ENCODE measurements at places on chromosomes 7 and 10.

DNA sequence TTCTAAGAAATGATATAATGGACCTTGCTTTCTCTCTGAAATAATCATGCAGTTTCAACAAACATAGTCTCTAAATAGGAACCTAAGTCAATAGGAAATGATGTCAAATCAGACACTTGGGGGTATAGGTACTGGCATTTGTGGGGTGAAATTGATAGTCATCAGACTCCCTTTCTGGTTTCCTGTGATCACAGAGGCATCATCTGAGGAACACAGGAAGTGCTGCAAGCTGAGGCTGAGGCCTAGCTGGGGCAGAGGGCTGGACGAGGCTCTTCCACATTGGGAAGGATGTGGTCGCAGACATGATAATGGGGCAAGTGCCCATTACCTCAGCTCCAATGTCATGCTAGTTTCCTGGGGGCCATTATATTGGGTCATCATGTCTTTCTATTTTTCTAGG lies 33.5 kb upstream of the TARP start:
- no peak for DNase-seq

GRCh38 chr7:586494-586893 lies 66.8 kb upstream of the PDGFA start:
- DNase-seq: no peak

GRCh38 chr7:137538361-137538762 lies 194.8 kb upstream of the PTN start:
- DNase-seq: no peak

DNA sequence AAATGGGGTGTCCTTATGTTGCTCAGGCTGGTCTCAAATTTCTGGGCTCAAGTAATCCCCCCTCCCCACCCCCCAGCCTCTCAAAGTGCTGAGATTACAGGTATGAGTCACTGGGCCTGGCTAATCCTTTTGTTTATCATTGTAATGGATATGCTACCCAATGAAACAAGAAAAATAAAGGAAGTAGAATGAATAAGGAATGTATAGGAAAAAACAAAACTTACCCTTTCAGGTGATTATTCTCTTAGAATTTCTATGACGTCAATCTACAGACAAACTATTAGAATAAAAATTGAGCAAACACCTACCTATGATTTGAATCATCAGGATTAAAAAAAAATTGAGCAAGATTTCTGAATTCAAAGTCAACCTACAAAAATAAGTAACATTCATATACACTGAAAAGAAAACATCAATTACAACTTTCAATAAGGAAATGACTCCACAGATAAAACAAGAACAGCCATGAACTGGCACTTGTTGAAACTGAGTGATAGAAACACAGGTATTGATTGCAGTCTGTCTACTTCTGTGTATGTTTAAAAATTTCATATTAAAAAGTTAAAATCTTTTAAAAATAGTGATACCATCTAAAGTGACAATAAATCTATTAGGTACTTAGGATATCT lies 12.2 kb downstream of the ADAM12 start:
- DNase-seq: no peak

- DNase-seq: peak; percentile 52
Measured at GRCh38 chr7:129298268-129298893, 73.6 kb downstream of the AHCYL2 start.

DNA sequence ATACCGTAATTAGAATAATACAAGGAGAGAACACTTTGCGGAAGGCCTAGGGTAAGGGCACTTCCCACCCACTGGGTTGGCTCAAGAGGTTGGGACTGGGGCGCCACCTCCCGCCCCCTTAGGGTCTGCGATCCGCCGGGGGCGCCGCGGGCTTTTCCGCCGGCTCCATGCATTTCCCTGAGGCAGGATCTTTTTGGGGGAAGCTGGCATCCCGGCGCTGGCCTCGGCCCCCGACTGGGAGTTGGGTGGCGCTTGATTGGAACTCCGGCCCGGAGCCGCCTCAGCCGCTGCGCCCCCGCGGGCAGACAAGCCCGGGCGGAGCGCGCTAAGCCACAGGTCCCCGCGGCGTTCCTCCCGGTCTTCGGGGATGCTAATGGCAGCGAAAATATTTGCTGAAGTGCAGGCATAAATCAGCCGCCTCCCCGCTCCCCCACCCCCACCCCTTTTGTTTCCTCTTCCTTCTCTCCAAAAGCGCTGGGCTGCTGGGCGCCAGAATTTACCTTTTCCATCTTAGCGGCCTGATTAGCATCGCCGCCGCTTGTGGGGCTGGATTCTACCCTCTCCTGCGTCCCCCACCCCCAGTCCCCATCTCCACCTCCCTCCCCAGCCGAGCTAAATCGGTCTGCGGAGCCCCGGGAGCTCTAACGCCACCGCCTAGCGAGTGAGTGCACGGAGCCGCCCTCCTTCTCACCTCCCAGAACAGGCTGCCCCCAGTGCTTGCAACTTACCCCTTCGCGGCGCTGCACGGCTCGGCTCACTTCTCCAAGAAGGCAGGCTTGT lies 5.1 kb downstream of the UNC5B start:
- no peak for DNase-seq
